T47D (cell line): ENCODE measurements at places on chromosomes 3 and 15.

DNA sequence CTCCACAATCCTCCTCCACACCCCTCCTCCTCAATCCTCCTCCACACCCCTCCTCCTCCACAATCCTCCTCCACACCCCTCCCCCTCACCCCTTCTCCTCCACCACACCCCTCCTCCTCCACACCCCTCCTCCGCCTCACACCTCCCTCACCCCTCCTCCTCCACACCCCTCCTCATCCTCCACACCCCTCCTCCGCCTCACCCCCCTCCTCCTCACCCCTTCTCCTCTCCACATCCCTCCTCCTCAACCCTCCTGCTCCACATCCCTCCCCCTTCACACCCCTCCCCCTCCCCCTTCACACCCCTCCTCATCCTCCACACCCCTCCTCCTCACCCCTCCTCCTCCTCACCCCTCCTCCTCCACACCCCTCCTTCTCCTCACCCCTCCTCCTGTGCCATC is 69.8 kb upstream of the BLM start:
- peak; percentile 57 for DNase-seq

DNA sequence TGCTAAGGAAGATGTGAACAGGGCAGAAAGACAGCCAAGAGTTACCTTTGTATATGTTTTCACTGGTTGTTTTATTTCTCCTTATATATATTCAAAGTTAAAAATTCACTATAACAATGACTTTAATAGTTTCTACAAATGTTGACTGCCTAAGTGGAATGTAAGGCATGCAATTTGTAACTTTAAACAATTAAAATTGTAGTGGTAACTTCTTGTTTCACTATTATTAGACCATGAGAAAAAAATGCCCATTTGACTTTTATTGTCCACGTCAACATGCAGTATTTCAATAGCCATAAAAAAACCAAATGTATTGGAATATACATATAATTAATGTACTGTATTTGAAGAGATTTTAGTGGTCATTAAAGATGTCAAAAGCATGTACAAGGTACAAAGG is 340.7 kb upstream of the CBLB start:
- no peak for DNase-seq

- no peak for DNase-seq
These were observed 348.0 kb upstream of the DPPA4 start for GRCh38 chr3:109685084-109686079.

- DNase-seq, result no peak
These were observed 103.9 kb downstream of the HCN4 start for GRCh38 chr15:73264881-73265280.

DNA sequence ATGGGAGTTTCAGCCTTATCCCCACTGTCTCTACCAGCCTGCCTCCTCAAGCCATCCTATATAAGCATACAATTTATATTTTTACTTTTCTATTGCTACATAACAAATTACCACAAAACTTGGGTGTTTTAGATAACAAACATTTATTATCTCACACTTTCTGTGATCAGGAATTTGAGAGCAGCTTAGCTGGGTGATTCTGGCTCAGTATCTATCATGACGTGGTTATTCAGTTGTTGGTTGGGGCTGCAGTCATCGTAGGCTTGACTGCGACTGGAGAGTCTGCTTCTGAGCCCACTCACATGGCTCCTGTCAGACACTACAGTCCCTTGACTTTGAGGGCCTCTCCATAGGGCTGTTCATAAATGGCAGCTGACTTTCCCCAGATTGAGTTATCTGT is 20.7 kb downstream of the PARP15 start:
- DNase-seq, result no peak
